AG20443 (cell line): ENCODE measurements at places on chromosomes 1 and 21.
A peak's percentile ranks its signal among the peaks of the same experiment; 100 is the strongest.

GRCh38 chr1:91189096-91189495 lies 167.3 kb upstream of the ZNF644 start:
- no peak for DNase-seq

GRCh38 chr1:52139817-52140540 lies 1.9 kb upstream of the ZFYVE9 start:
- DNase-seq, result peak; percentile 88

- peak; percentile 75 for DNase-seq
Observed at GRCh38 chr1:101174722-101175121, 62.1 kb upstream of the S1PR1 start.

GRCh38 chr1:202834771-202835547 lies 24.2 kb downstream of the PCAT6 start:
- no peak for DNase-seq

DNA sequence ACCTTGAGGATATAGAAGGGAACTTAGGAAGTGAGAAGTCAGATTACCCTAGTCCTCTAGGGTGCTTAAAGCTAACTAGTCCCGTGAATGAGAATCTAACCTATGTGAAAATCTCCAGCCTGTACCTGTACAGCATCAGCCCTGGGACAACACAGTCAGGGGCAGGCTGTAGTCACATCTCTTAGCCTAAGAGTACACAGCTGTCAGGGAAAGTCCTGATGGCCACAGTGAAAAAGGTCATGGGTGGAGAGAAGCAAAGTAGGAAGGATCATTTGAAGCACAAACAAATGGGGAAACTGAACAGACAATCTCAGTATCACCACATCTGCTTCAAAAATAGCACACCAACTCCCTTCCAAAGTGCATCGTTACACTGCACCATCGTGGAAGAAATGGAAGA lies 11.7 kb downstream of the CTSK start:
- DNase-seq, result no peak

DNA sequence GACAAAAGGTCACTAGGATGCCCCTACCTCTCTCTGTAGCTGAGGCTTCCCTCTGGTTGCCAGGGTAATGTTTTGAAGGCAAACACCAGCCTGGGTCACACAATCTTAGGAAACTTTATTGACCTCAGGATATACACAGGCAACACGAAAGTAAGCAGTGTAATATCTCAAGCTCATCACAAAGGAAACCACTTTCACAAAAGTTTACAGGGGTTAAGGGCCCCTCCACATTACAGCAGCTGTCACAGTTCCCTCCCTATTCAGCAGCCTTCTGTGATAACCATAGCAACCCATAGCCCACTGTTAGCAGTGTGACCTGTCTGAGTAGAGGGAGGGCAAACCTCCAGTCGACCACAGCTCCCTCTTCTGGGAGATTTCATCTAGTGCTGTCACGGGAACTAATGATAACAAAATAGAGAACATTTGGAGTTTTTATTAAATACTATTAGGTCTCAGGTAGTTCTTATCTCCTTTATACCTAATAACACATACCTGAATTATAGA lies 149.8 kb downstream of the PTPRC start:
- DNase-seq, result no peak

- peak; percentile 81 for DNase-seq
Observed at GRCh38 chr1:31764312-31765040, at the start of gene ADGRB2. Gene ADGRB2 (minus strand): TSS chr1:31764340. CDS start chr1:31757221, 7,119 bp downstream.
